ENCODE measurements at places on chromosomes 12 and 14.

- DNase-seq, result no peak
Observed at GRCh38 chr12:109266106-109266879, 42.8 kb downstream of the FOXN4 start.

- no peak for DNase-seq
Observed at GRCh38 chr14:80135305-80136088, 75.8 kb downstream of the DIO2 start.

GRCh38 chr12:25058658-25059058 is 109.8 kb upstream of the BCAT1 start:
- DNase-seq, result no peak

DNA sequence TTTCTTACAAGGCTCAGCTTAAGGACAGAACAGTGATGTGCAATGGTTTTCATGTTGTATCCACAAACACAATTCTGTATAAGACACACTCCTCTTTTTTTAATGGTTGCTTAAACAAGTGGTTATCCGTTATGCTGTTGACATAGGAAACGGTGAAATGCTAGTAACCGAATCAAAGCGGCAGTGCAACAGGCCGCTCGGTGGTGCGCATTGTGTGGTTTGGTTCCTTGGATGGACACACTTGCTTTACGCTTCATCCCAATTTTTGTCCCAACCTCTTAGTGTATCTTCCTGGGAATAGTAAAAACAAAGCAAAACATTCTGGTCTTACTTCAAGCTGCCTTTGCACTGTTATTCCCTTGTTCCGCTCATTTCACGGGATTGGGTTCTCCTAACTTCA is 650 bp upstream of the PTGER2 start:
- DNase-seq, result no peak

GRCh38 chr12:74170645-74171477 is 366.8 kb upstream of the ATXN7L3B start:
- no peak for DNase-seq

All from frontal cortex (tissue), 4 donors.